Endothelial cell of umbilical vein (primary cell): ENCODE measurements at places on chromosomes 3 and 15. TPM values are rescaled to one million over a fixed set of nuclear protein-coding genes. Genes with fewer than 3 reads are reported as not detected.

The DLL4 gene
- total RNA-seq = 55.2 and 75.8 TPM in 2 replicates

The ALDH1L1 gene
- not detected in 2 replicates for total RNA-seq

The DPPA4 gene
- total RNA-seq = not detected in 2 replicates

The NEO1 gene
- total RNA-seq = 0.35 TPM in 2 replicates

The MME gene
- total RNA-seq = 8.4 and 10.5 TPM in 2 replicates

The PRTG gene
- 8.2 and 12.4 TPM in 2 replicates for total RNA-seq

The GOLGA8N gene
- total RNA-seq = 4.5 and 4.8 TPM in 2 replicates

The MRAS gene
- total RNA-seq = 15.5 and 16.5 TPM in 2 replicates

The IP6K2 gene
- total RNA-seq = 72.4 and 81.8 TPM in 2 replicates

The FANCD2OS gene
- total RNA-seq = not detected in 2 replicates

The HIGD1A gene
- 68.9 and 71.8 TPM in 2 replicates for total RNA-seq

The TP63 gene
- not detected in 2 replicates for total RNA-seq

The ABHD17C gene
- 8.2 and 10.9 TPM in 2 replicates for total RNA-seq
